ENCODE measurements at places on chromosomes 11 and 22.

DNA sequence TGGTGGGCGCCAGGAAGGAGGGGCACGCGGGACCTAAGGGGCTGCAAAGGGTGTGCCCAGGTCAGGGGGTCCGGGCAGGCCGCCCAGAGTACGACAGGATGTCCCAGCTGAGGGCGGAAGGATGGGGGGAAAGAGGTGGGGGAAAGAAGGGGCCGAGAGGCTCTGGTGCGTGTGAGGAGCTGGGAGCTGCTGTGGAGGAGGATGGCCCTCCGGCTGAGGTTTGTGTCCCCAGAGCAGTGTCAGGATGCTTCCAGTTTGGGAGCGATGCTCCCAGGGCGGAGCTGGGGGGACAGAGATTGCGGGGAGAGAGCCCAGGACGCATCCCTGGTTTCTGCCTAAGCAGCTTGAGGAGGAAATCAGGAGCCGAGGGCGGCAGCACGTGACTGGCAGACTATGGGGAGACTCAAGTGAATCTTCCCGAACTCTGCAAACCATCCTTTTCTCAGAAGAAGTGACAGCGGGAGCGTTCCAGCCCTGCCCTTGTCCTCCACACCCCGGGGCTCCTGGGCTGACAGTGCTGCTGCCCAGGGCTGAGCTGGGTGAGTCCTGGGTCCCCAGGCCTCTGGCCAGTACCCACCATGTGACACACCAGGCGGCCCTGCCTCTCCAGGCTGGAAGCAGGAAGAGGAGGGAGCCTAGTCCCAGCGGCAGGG is 19.7 kb upstream of the TTLL12 start:
- DNase-seq = no peak

- no peak for DNase-seq
Observed at GRCh38 chr11:71188886-71189767, 63.2 kb downstream of the SHANK2 start.

DNA sequence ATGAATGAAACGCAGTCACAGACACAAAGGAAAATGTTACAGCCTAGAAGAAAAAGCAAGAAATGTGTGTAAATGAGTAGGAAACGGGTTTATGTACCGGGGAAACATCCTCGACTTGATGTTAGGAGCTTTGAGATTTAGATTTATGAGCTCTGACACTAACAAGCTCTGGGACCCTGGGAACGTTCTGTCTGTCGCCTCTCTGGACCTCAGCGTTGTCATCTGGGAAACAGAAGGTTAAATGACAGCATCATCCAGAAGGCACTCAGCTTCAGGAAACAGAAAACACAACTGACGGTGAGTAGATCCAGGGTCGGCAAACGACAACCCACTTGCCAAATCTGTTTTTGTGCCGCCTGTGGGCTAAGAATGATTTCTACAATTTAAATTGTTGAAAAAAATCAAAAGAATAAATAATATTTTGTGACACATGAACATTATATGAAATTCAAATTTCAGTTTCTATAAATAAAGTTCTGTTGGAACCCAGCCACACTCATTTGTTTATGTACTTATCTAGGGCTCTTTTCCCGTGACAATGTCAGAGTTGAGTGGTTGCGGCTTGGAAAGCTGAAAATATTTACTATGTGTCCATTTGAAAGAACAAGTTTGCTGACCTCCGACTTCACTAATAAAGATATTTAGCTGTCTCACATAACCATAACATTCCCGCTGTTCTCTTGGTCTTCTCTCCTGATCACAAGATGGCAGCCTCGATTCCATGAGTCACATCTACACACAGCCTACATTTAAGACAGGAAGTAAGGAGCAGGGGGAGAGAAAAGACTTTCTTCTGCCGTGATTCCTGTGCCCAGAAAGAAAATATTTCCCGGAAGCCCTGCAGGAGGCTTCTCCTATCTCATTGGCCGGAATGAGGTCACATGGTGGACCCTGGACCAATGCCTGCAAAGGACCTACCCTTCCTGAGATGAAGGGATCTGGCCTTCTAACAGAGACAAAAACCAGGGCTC is 47.1 kb upstream of the SYT13 start:
- no peak for DNase-seq

- no peak for DNase-seq
Observed at GRCh38 chr11:109644152-109644551, 222.2 kb downstream of the C11orf87 start.

DNA sequence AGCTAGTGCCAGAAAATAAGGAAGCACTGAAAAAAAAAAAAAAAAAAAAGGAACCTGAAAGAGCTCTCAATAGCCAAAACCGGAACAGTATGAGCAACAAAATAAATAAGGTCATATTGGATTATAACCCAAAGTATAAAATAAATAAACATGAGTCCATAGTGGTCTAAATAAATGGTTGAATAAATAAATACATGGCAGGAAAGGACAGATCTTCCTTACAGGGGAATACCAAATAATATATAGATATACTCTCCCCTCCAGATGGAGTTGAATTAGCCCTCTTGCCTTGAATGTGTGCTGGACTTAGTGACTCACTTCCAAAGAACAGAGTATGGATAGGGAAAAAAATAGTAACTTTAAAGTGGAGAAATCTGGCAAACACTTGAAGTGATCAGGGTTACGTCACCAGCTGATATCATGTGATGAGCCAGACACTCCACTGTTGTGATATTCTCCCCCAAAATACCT is 14.3 kb upstream of the ARRB1 start:
- no peak for DNase-seq

- no peak for DNase-seq
Observed at GRCh38 chr22:24191381-24191841, 10.1 kb downstream of the SUSD2 start.

- peak; percentile 51 for DNase-seq
Observed at GRCh38 chr22:40637183-40638150, 948 bp upstream of the MRTFA start.

DNA sequence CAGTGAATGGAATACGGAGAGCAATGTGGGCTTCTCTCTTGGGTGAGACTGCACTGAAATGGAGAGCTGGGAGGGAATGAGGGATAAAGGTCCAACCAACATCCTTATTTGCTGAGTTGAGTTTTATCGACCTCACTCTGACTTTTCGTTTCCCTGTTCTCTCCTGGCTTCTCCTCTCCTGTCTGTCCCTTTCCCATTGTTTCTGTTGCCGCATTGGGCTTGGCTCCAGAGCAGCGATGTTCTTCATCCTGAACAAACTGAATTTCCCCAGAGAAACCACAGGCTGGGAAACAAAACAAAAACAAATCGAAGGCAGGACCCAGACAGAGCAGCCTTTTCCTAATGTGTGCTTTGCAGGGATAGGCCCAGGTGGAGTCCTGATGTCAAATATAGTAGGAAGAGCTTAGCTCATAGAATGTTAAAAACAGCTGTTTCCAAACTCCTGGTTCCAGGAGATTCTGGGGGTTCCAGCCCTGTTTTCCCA is 30.0 kb downstream of the MOV10L1 start:
- DNase-seq = no peak

- no peak for DNase-seq
Observed at GRCh38 chr11:1825785-1826451, 8.9 kb upstream of the SYT8 start.

GRCh38 chr11:48005831-48006270 is 25.5 kb downstream of the PTPRJ start:
- no peak for DNase-seq

Data from CD4-positive, alpha-beta T cell treated with Interleukin-21 for 1 hour (primary cell).